ENCODE measurements at places on chromosomes 2 and 18.

DNA sequence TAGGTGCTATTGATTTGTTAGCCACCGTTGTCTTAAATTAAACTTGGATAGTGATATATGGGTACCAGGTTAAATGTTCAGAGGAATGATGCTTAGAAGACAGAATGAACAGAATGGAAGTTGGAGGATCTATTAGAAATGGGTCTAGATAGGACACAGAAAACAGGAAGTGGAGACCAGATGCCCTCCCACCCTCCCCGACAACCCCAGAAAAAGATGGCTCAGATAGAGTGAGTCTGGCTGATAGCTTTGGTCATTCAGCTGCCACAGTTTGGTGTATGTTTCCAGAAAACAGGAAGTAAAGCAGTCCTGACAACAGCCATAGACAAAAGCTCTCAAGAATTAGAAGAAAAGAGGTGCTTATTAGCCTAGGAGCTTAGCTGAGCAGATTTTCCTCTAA lies 71.5 kb upstream of the DSG1 start:
- DNase-seq = no peak

DNA sequence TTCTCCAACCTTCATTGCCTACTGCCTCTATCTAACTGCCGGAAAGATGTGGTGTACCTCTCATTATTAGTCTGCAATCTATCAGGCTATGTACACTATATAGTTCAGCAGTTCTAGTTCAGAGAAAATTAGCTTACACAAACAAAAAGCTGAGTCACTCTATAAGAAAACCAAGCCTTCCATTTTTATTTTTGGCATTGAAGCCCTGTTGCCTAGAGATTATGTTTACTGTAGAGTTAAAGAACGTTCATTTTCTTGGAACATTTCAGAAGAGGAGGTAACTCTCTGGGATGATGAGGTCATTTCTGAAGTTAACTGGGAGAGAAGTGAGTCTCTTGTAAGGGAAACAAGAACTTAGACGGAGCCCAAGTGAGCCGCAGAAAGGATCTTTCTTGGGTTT lies 133.5 kb downstream of the FAM124B start:
- DNase-seq = no peak

GRCh38 chr2:227398684-227399670 lies 11.2 kb upstream of the SCYGR1 start:
- no peak for DNase-seq

DNA sequence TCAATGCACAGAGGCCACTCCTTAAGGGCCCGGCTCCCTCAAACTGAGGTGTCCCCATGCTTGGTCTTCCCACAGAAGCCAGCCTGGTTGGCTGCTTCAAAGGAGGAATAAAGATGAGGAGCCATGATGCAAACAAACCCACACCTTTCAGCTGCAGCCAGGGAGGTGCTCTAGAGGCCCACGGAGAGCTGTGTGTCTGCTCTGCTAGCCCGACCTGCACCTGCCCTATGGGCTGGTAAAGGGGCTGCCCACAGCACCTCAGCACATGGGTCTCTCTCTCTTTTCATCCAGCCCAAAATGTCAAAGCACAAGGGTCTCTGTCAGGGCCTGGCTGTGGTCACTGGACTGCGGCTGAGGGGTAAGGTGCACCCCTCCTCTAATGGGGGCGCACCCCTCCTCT lies 132.1 kb downstream of the MSH2 start:
- DNase-seq = no peak

DNA sequence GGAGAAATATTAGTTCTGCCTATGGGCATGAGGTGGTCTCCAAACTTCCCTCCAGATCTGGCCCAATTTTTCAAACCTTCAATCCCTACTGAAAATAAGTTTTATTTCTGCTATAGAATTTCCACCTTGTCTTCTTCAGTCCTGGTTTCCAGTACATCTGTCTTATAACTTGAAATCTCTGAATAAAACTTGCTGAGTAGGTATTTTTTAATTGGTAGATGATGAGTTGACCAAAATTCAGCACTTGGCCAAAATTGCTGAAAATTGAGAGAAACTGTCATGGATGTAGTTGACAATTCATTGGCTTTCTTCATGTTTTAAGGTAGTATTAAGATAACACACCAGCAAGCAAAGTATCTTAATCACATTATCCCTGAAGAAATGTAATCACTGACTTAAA lies 206.2 kb downstream of the PARD3B start:
- DNase-seq = no peak
